Caudate nucleus (tissue), 63 donors: ENCODE measurements at places on chromosomes 6 and 20.

DNA sequence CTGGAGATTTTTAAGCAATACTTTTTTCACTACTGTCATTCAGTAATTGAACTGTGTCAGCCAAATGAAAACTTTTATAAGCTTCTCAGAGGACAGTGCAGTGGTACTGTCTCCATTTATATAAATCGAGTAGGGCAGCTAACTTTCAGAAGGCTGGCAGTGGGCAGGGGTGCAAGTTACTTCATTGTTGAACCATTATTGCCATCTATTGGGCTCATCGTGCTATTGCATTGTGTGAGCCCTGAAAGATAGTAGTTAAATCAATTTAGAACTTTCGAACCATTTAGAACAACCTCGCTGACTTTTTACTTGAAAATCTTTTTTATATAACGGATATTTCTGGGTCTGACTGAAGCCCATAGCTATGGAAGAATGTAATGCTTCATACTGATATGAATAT, 347.8 kb upstream of the PLCB4 start:
- peak; percentile 3 for DNase-seq

GRCh38 chr20:58891718-58892140, 39.2 kb downstream of the GNAS start:
- DNase-seq = no peak

DNA sequence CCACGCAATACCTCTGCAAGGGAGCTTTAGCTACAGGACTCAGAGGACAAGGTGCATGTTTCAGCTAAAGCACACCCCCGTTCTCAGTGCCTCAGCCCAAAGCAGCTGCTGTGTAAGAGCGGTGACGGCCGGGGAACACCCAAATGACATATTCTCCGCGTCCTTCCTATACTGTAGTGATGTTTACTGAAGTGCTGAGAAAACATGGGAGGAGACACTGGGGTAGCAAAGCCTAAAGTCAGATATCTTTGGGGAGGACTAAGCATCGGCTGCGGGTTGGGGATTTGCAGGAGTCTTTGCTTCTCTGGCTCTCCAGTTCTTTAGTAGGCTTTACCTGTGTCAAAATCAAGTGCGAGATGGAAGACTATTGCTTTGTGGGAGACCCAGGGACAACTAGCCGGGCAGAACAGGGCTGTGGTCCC, 1.7 kb downstream of the SLC22A23 start:
- DNase-seq = peak; percentile 45

DNA sequence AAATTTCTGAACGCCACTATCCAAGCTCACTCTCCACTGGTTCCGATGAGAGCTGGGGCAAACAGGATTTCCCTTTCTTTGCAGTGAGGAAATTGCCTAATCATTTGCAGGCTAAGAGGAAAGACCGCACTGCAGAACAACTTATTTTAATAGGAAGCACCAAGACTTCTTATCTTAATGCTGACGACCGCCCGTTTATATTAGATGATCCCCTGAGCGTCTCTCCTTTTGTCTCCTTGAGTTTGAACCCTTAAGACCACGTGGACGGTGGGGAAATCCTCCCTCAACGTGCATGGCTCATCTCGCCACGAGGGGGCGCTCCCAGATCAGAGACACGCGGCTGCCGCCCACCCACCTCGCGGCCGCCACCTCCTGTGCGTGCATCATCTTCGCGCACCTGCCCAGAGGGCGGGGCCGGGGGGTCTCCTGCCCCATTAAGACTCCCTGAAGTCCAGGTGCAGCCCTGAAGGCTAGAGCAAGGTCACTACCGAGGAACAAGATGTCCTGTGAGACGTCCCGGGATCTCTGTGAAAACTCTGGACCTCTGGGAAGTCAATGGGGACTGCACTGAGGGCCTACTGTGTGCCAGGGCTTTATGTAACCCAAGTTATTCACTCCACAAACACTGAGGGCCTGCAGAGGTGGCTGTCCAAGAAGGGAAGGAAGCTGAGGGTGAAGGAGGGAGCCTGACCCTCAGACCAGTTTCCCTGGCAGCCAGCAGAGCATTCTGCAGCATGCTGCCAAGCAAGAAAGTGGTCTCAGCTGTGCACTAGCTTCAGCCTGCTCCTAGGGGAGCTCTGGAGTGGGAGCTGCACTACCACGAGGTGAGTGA, 28.1 kb downstream of the PDYN start:
- peak; percentile 56 for DNase-seq

- no peak for DNase-seq
These were observed 55.7 kb upstream of the FERMT1 start for GRCh38 chr20:6178537-6178936.

DNA sequence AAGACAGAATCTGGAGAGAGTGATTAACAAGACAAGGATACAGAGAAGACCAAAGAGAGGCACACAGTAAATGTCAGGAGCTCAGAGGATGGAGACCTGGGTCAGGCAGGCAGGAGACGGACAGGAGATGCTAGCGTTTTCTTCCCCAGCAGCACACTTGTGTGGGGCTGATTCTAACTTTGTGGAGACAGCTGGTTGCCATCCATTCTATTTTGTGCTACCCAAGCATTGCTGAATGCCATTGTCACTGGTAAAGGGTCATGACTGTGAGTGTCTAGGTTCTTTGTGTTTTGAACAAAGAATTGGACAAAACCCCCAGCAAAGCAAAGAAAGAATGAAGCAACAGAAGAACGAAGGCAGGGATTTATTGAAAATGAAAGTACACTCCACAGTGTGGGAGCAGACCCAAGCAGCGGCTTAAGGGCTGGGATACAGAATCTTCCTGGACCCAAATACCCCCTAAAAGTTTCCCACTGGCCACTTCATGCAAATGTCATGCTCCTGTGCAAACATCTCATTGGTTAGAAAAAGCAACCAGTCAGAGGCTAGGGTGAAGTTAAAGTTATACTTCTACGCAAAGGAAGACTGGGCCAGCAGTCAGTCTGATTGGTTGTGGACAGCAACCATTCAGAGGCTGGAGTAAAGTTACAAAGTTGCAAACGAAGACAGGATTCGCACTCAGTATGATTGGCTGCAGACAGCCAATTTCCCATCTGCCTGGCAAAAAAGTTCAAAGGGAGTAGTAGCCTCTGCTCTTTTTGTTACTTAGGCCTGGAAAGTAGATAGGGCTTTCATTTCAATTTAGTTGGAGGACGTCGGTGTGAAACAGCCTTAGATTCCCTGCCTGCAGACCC, 17.5 kb downstream of the PTK7 start:
- no peak for DNase-seq

GRCh38 chr6:14051355-14051754, 66.2 kb upstream of the CD83 start:
- no peak for DNase-seq

- no peak for DNase-seq
These were observed 9.3 kb upstream of the POU3F2 start for GRCh38 chr6:98824902-98825599.

DNA sequence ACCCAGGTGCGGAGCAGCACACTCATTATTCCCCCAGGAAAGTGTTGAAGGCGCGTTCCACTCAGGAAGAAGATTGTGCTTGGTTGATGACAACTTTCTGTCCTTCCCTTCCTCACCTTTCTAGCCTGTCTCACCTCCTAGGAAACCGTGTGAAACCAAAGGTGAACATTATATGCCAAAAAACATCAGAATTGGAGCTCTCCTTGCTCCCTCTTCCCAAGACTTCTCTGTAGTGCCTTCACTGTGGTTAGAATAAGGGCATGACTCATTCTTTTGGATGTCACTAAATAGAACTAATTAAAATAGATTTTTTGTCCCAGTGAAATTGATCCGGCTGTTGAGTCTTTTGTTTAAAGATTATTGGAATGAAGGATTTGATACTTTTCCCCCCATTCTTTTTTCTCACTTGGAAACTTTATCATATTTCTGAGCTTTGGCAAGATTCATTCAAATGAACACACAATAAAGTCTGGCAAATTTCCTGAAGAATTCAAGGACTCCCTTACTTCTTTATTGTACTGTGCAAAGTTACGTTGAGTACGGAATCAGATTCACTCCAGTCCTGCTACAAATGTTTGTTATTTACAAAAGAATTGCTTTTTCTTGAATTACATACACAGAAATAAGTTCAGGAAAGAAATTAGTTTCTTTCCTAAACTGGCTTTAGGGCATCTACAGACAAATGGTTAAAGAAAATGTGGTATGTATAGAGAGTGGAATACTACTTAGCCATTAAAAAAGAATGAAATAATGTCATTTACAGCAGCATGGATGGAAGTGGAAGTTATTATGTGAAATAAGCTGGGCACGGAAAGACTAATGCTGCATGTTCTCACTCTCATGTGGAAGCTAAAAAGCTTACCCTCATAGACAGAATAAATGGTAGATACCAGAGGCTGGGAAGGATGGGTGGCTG, 142.8 kb upstream of the AKAP12 start:
- no peak for DNase-seq

GRCh38 chr6:143149771-143150170, 89.1 kb downstream of the AIG1 start:
- DNase-seq = no peak

DNA sequence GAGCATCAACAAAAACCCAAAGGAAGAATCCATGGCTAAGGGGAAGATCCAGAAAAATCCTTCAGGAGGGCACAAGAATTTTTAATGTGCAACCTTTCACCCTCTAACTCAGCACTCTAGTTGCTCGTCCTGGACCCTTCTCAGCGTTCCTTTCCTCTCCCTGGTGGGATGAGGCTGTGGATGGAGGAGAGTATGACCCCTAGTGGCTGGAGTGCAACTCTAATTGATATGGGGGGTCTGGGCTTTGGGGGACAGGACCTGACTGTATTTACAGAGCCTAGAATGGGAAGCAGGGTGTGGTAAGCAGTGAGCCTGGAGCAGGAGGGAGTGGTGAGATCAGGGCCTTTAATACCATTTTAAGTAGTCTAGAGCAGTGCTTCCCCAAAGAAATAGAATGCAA, 83.9 kb upstream of the CEP85L start:
- DNase-seq = no peak

DNA sequence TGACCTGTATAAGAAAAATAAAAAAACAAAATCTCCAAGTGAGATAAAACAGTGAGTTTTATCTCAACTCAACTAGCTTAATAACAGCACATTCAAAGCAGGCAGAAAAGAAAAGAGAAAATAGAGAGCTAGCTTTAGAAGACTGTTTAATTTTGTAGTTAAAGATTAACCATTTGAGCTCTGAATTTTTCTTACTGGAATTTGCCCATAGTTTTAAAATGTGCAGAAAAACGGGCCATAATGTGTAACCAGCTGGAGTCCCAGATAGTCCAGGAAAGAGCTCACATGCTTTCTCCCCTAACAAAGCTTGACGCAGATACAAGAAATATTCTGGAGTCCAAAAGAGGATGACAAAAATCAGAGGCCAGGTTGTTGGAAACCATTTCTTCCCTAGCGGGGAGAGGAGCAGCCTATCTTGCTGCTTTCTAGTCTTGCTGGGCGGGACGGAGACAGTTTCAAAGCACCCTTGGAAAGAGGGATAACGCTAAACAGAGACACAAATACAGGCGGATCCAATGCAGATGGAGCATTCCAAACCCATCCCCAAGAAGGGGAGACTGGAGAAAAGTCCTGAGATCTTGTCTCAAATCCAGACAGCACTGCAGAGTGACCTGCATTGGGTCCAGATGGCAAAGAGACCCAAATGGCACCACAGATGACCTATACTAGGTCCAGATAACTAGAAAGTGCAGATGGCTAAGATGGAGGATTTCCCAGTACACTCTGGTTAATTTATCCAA, 16.1 kb downstream of the TTK start:
- DNase-seq = no peak

DNA sequence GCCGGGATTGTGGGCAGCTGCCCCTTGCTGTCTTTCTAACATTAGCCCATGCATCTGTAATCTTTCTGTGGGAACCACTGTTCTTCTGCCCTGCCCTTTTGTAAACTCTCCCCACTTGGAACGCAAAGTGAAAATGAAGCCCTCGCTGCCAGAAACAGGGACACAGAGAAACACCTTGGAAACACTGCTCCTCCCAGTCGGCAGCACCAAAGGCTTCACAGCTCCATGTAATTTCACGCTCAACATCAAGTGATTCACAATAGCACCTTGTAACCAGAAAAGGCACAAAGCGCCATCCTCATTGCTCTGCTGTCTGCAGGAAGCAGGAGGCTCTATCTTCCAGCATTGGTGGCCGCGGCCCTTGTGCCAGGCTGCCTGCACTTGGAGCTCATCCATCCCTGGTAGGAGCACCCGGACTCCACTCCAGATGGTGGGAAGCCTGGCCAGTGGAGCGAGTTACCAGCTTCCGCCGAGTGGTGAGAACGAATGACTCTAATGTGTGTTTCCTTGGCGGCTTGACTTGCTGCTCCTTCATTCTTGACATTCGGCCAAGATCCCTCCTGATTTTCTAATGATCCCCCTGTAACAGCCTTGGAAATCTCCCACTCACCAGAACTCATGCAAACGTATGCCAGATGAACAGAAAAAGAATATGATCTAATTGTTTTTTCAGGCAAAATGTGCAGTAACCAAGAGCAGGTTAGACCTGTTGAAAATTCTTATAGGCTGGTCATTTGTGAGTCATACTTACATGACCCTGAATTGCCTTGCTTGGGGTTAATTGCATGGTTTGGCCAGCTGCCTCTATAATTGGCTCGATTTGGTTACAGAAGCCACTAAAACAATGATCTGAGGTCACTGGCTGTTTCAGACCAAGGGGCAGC, 169.1 kb upstream of the CDYL start:
- peak; percentile 51 for DNase-seq

- DNase-seq = no peak
These were observed 10.8 kb downstream of the DYNLRB1 start for GRCh38 chr20:34527016-34527415.

GRCh38 chr20:58438970-58439808, 50.2 kb downstream of the VAPB start:
- no peak for DNase-seq

GRCh38 chr6:162377735-162378134, 349.8 kb downstream of the PRKN start:
- DNase-seq = no peak

DNA sequence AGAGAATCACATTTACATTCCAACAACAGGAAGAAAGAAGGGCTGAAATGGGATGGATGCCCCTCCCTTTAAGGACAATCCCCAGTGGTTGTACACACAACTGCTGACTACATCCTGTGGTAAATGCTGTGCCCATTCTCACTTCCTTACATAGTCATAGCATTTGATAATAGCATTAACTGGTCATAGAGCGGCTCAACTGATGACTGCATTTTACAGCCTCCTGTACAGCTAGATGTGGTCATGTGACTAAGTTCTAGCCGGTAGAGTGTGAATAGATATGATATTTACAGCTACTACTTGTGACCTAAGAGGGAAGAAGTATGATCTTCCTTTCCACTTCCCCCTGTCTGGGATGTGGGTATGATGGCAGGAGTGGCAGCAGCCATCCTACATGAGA, 24.7 kb downstream of the KCNK17 start:
- no peak for DNase-seq

DNA sequence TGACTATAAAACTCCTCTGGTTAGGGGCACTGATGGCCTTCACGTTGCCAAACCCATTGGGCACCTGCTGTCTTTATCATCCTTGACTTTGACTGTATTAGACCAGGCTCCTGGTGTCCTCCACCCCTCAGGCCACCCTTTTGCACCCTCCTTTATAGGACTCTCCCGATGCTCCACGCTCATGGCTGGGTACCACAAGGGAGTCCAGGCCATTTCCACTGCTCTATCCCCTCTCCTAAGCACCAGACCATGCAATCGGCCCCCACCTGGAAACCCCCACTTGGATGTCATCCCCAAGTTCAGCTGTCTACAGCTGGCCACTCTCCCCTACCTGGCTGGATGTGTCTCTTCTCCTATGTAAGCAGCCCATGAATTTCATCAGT, 115.2 kb downstream of the TOX2 start:
- DNase-seq = no peak

- DNase-seq = no peak
These were observed 1.3 kb downstream of the HINT3 start for GRCh38 chr6:125957845-125958244.

GRCh38 chr6:105560611-105561066, 157.8 kb upstream of the PREP start:
- no peak for DNase-seq

- DNase-seq = no peak
These were observed 5.2 kb upstream of the TBCC start for GRCh38 chr6:42751055-42751454.
